Germinal center (tissue), 1 donor: ENCODE measurements at places on chromosomes 7 and 10.

DNA sequence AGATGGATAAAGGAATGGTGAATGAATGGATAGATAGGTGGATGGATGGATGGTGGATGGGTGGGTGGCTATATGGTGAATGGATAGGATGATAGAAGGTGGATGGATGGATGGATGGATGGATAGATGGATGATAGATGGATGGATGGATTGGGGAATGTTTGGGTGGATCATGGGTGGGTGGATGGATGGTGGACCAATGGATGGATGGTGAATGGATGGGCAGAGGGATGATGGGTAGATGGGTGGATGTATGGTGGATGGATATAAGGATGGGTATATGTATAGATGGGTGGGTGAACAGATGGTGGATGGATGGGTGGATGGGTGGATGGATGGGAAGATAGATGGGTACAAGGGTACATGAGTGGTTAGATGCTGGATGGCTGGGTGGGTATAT is 322.4 kb downstream of the ADARB2 start:
- DNase-seq, result no peak

GRCh38 chr7:80496586-80496985 is 15.3 kb downstream of the GNAT3 start:
- no peak for DNase-seq

DNA sequence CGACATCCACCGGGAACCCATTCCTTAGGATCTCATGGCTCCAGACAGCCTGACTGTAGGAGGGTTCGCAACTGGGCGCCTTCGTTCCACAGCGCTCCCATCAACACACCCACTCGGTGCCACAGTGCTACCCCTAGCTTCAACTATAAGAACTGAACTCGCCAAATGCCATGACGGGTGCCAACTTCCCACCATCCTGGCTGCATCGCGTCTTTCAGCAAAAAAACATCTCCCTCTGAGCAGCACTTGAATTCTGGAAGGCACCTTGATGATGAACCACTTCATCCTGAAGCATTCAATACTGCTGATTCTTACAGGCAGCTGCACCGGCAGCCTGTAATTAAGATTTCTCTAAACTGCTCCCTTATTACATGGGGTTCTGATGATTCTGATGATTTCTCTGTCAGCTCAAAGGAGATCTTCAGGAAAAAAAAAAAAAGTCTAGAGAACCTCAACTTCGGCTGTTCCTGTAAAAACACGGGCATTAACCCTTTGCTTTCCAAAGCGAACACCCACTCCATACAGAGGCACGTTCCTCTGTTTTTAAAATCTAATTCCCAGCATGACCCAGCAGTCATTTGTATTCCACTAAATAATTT is 1.3 kb downstream of the CYTH3 start:
- peak; percentile 38 for DNase-seq

GRCh38 chr10:86775056-86775869 is 18.8 kb downstream of the BMPR1A start:
- DNase-seq, result no peak

- DNase-seq, result no peak
These were observed 225.0 kb upstream of the CELF2 start for GRCh38 chr10:10792681-10793080.

DNA sequence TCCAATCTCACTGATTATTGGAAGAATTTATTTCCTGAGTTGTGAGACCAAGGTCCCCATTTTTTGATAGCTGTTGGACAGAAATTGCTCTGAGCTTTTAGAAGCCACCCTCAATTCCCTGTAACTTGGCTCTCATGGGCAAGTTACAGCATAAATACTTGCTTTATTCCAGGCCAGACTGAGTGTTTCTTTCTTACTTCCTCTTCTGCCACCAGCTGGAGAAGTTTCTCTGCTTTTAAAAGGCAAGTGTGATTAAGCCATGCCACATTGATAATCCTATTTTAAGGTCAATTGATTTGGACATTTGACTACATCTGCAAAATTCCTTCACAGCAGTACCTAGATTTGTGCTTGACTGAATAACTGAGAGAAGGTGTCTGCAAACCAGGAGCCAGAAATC is 14.1 kb upstream of the TAS2R41 start:
- no peak for DNase-seq

DNA sequence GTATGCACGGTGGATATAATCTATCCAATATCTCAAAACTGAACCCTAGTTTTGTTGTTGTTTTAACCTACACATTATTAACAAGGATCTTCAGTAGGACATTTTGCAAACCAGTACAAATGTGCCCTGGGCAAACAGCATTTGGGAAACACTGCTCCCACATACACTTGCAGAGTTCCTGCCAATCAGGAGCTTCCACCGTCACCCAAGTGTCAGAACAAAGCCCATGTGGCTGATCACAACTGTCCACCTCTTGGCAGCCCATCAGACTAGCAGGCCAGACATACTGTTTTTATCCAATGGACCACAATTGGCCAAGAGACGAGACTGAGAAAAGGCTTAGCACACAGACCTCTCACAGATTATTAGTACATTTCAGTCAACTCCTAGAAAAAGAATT is 200.4 kb downstream of the FAM107B start:
- no peak for DNase-seq

GRCh38 chr7:105664816-105665525 is 83.7 kb upstream of the EFCAB10 start:
- no peak for DNase-seq

DNA sequence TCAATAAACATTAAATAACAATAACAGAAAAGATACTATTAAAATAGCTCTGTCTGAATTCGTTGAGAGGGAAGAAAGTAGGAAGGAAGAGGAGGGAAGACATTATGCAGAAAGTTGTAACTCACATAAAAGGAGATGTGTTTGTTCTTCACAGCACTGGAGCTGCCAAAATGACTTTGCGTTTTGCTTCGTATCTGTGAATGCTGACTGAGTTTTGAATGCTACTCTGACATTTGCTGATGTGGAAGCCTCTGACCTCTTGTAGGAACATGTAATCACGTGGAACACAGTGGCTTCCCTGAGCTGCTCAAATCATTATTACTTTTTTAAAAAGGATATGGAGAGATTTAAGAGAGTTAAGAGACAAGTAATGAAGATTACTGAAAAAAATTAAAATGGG is 15.6 kb upstream of the DGKI start:
- no peak for DNase-seq

GRCh38 chr10:33353334-33353733 is 18.9 kb upstream of the NRP1 start:
- no peak for DNase-seq

DNA sequence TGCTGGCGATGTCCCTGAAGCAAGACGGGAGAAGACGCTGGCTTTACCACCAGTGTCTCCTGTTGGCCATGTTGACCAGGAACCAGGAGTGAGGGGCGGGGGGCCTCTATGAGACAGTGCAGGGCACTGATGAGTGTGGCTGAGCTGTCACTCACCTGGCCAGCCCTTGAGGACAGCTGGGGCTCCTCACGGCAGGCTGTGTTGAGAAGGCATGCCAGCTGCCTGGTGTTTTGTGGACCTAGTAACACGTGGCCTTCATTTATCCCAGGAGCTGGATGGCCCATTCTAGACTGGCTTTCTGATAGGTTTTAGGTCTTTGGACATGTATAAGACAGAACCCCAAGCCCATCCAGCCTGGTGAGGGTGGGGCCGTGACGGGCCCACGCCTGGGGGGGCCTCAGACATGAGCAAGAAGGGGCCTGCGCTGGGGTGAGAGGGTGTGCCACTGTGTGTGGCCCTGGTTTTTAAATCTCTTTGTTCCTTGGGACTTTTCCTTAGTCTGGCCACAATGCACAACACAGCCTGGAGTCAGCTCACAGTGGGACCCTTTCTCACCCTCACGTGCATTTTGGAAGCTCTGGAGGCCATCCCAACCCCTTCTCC is 10.5 kb downstream of the RHBDD2 start:
- DNase-seq, result no peak

- no peak for DNase-seq
These were observed 493.1 kb upstream of the AKR1E2 start for GRCh38 chr10:4332764-4333458.

GRCh38 chr10:113572520-113573290 is 19.9 kb downstream of the HABP2 start:
- no peak for DNase-seq

GRCh38 chr10:131187926-131188325 is 123.6 kb downstream of the TCERG1L start:
- DNase-seq, result no peak

DNA sequence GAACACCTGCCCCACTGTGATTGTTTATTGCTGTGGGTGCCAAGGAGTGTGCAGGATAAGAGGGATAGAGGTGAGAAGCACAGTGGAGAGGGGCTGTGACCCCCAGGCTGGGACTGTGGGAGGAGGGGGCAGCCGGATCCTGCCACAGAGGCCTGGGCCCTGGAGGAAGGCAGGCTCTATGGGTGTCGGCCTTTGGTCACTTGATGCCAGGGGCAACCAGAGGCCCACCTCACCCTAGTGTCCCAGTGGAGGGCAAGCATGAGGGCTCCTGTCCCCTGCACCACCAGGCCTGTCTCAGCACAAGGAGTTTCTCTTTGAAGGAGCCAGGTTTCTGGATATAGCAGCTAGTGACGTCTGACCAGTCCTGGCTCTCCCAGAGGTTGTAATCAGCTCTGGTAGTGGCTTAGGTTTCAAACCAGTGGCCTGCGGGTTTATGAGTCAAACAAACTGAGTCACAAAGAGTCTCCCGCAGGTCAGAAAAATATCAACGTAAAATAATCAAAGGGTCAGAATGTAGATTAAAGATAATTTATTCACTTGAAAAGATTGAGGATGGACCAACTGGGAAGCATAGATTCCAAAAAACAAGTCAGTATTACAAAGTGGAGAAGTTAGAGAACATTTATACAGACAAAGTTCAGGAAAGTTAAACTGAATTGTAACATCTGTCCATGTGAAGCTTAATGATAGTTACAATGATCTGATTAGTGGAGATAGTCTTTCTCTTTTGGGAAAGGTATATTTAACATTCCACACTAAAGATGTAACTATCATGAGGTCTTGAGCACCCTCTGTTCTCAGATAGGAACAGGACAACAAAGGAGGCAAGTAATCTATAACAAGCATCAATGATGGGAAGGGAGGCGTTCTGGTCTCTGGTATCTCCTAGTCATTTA is 37.2 kb upstream of the ZNF488 start:
- DNase-seq, result no peak

- no peak for DNase-seq
These were observed 14.3 kb downstream of the UNCX start for GRCh38 chr7:1246871-1247526.

DNA sequence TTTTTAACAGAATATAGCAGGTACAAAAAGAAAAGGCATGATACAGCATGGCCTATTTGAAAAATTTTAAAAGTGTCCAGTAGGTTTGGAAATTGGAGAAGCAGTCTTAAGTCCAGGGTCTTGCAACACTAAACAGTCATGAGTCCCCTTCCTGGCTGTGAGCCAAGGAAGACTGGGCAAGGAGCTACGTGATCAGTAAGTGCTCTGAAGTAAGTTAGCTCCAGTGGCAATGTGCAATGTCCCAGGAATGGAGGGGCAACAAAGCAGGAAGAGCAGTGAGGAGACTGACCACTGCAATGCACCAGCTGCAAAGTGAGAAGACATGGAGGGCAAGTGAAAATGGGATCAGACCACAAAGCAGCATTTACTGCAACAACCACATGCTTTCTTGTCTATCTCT is 72.9 kb upstream of the GRID1 start:
- no peak for DNase-seq

GRCh38 chr10:3681642-3682554 is 103.1 kb downstream of the KLF6 start:
- no peak for DNase-seq

GRCh38 chr10:37734971-37735370 is 122.4 kb downstream of the ZNF248 start:
- no peak for DNase-seq

GRCh38 chr7:93817004-93817403 is 73.5 kb downstream of the TFPI2 start:
- no peak for DNase-seq
